ENCODE measurements at places on chromosomes 13 and 19. TPM values are rescaled to one million over a fixed set of nuclear protein-coding genes. Genes with fewer than 3 reads are reported as not detected.

- DNase-seq, result no peak
These were observed 16.4 kb upstream of the ZNF492 start for GRCh38 chr19:22617614-22618320.

GRCh38 chr19:31600731-31601295, 251.6 kb upstream of the TSHZ3 start:
- DNase-seq, result no peak

GRCh38 chr19:14654786-14655560, 19.7 kb downstream of the ADGRE3 start:
- DNase-seq, result no peak

DNA sequence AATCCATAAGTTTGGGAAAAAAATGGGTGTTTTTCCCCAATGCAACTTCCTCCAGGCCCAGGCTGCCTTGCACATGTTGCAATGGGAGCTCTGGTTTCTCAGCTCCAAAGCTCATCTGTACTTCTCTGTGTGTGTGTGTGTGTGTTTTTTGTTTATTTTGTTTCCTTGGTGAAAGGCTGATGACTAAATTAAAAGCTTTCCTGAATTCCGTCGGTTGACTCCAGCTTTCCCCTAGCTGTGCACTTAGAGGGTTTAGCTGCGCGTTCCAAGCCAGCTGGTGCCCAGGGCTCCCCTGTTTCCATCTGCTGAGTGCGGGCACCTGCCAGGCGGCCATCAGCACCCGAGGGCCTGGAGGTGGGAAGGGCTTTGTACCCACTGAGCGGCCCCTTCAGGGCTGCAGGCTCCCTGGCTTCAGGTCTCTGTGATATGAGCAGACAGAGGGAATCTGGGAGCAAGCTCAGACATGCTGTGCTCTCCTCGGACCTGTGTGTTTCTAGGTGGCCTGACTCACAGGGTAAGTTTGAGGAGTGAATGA, 129.1 kb upstream of the SOX1 start:
- no peak for DNase-seq

DNA sequence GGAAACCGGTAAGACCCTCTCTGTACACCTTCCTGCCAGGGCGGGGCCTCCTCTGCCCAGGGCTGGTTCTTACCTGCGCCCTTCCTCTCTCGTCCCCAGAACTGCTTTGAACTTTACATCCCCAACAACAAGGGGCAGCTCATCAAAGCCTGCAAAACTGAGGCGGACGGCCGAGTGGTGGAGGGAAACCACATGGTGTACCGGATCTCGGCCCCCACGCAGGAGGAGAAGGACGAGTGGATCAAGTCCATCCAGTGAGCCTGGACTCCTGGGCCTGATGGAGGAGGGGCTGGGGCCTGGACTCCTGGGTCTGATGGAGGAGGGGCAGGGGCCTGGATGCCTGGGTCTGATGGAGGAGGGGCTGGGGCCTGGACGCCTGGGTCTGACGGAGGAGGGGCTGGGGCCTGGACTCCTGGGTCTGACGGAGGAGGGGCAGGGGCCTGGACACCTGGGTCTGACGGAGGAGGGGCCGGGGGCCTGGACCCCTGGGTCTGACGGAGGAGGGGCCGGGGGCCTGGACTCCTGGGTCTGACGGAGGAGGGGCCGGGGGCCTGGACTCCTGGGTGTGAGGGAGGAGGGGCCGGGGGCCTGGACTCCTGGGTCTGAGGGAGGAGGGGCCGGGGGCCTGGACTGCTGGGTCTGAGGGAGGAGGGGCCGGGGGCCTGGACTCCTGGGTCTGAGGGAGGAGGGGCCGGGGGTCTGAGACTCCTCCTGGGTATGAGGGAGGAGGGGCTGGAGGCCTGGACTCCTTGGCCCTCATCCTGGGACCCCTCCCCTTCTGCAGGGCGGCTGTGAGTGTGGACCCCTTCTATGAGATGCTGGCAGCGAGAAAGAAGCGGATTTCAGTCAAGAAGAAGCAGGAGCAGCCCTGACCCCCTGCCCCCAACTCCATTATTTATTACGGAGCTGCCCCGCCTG, 9.4 kb downstream of the CYTH2 start:
- DNase-seq, result no peak

Gene ZNF566
- total RNA-seq, result 15.8 TPM

Gene C1QTNF9B
- total RNA-seq, result not detected

Gene UPF3A
- total RNA-seq, result 28.3 TPM

Data from G401 (cell line).